Stimulated activated CD4-positive, alpha-beta T cell treated with anti-CD3 and anti-CD28 coated beads, Interleukin-4, amount 100 ng/mL, for 48 hours (primary cell): ENCODE measurements at places on chromosomes 1 and 21.

GRCh38 chr1:175520186-175520585 is 223.2 kb downstream of the TNR start:
- DNase-seq, result no peak

- no peak for DNase-seq
Observed at GRCh38 chr1:162038624-162039023, 15.0 kb upstream of the OLFML2B start.

GRCh38 chr1:64246294-64246917 is 43.0 kb downstream of the UBE2U start:
- DNase-seq, result no peak

DNA sequence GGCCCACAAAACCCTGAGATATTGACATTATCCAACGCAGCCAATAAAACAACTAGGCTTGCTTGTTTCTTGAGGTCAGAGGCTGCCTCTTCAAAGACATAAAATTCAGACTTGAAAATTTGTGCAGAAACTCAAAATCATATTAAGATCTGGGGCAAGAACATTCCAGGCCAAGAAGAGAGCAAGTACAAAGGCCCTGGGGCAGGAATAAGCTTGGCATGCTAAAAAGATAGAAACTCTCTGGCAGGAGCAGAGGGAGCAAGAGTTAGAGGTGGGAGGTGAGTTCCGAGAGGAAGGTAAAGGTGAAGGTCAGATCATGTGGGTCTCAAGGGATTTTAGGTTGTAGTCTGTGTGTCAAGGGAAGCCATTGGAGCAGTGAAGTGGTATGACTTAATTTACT is 8.8 kb upstream of the IGSF3 start:
- no peak for DNase-seq

DNA sequence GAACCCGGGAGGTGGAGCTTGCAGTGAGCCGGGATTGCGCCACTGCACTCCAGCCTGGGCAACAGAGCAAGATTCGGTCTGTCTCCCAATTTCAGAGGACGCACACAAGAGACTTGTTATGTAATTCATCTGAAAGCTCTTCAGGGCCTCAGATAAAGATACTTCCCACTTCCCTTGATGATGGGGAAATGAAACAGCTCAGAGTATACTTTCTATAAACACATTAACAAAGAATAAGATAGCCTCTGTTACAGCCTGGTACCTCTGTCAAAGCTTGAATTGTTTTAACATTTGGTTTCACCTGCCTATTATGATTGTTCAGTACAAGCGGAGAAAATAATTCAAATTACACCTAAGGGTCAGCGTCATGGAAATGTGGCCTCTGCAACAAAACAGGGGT is 622.9 kb upstream of the ADGRL4 start:
- DNase-seq, result no peak

DNA sequence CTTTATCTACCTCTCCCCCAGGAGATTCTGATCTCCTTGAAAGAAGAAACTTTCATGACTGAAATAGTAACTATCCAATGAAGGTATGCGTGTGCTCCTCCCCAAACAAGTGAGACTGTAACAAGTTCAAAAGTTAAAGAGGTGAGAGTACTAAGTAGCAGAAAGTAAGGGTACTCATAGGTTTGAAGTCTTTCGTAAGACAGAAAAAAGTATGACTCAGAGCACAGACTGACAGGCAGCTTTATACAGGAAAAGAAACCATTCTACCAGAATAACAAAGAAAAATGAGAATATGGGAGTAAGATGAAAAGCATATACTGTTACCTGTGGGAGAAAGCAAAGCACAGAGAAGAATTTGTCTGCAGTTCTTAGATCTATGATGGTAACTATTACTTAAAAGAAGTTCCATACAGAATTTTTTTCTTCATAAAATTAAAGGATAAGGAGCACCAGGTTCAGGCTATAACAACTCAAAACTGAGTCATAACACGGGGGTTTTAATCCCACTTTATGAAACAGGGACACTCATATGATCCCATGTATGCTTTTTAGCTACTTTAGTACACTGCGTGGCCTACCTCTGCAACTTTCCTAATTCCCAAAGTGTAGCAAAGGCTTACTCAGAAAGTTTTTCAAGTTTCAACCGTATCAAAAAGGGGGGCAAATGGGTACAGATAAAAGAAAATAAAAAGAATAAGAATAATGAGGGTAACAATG is 52.0 kb downstream of the FOXJ3 start:
- no peak for DNase-seq

GRCh38 chr21:17987382-17988101 is 168.4 kb upstream of the C21orf91 start:
- DNase-seq, result no peak

- DNase-seq, result peak; percentile 47
Observed at GRCh38 chr1:98053471-98054366, 132.9 kb upstream of the DPYD start.

GRCh38 chr1:193727850-193728249 is 541.4 kb upstream of the B3GALT2 start:
- no peak for DNase-seq

- no peak for DNase-seq
Observed at GRCh38 chr1:92973203-92973897, 12.1 kb upstream of the DIPK1A start.

- no peak for DNase-seq
Observed at GRCh38 chr1:109615879-109616278, 3.5 kb downstream of the GNAT2 start.
